Stimulated activated CD4-positive, alpha-beta T cell treated with anti-CD3 and anti-CD28 coated beads, Interleukin-15, amount 100 ng/mL, for 24 hours (primary cell): ENCODE measurements at places on chromosomes 12 and 14.

DNA sequence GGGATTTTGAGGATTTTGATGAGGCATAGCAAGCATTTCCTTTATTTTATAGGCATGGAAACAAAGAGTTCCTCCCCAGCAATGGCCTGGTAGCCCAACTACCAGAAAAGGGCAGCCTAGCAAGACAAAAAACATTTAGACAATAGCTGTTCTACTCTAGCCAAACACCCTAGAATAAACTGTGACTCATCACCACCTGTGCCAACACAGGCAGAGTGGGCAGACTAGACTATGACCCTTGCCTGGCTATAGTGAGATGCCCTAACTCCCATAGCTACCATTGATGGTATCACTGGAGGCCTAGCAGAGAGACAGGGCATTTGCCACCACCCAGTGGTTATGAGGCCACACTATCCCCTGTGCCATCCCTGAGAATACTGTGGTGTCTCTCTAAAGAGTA, 15.5 kb upstream of the CCER1 start:
- DNase-seq = no peak

DNA sequence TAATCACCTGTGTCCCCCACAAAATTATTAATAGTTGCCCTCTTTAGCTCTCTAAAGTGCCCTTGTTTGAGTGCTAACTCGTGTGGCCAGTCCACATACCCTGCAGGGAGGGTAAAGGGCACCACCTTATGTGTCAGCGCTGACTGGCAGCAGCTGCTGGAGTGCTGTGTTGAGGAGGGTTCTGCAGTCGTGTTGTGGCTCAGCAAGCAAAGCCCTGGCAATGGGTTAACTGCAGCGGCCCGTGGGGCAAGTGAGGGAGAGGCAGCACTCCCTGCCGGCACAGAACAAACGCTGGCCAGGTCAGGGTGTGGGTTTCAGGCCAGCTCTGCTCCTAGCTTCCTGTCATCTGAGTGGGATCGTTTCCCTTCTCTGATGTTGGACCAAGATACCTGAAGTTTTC, 369.8 kb downstream of the CACNA1C start:
- DNase-seq = no peak

DNA sequence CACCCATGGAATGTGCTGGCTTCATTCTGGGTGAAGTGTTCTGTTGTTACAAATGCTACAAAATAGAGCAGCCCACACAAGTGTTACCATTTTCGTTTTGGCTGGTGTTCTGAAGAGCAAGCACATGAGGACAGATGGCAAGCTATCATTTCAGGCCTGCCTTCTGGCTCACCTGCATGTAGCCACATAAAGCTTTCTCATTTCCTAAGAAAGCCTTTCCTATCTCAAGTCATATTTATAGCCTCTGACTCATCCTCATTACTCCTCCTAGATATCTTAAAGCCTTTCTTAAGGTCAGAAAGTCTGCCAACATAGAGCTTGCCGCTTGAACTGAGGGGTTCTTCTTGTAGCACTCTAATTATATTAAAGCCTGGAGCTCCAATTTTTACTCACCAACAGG, 89.0 kb downstream of the PTPRR start:
- no peak for DNase-seq

- DNase-seq = no peak
Observed at GRCh38 chr12:71949646-71950045, 11.0 kb downstream of the TPH2 start.

- DNase-seq = no peak
Observed at GRCh38 chr14:75452900-75453816, 25.3 kb downstream of the JDP2 start.

GRCh38 chr12:121817648-121818043, 13.8 kb downstream of the SETD1B start:
- DNase-seq = no peak

DNA sequence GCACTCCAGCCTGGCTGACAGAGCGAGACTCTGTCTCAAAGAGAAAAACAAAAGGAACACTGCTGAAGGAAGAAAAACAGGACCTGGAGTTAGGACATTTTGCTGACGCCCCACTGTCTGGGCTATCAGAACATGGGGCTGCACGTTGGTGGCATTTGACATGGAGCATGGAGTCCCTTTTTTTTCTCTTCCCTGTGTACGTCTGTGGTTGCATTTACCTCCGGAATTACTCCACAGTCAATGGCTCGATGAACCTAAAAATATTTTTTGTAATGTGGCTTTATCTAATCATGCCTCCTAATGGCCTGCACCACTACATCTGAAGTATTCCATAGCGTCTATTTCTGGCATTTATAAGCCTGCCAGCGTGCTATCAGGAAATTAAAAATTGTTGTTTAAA, 30.7 kb downstream of the TESC start:
- no peak for DNase-seq
